ENCODE measurements at places on chromosomes 7 and 10.

DNA sequence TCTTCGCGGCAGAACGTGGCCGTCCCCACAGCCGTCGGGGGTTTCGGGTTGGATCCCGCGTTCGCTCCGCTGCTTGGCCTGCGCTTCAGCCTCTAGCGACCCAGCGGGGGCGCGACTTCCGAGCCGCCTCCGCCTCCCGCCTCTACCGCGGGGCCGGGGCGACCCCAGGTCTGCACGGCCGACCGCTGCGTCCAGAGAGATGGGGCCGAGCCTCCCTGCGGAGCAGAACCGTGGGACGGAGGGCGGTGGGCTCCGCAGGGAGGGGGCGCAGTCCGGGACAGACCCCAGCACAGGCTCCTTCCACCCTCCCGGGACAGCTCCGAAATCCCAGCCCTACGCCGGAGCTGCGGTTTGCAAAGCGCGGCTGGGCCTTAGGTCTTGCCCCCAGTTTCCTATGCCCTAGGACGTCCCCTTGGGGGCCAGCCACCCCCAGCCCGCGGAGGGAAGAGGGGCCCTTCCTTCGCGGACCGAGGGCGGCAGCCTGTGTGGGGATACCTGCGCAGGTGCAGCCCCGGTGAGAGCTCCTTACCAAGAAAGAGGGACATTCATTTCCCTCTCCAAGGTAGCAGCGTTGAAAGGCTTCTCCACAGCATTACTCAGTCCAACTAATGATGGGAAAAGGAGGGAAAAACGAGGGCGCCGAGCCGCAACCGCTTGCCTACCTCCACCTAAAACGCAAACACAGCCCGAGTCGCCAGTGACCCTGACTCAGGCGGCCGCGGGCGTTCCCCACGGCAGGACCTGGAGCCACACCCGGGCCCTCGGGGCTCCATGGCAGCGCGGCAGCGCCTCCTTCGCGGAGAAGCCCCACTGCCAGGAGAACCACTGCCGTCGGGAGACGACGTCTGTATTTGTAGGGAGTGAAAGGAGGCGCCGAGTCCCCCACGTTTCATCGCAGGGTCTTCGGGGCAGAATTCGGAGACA is 115.7 kb downstream of the BMS1 start:
- no peak for DNase-seq

DNA sequence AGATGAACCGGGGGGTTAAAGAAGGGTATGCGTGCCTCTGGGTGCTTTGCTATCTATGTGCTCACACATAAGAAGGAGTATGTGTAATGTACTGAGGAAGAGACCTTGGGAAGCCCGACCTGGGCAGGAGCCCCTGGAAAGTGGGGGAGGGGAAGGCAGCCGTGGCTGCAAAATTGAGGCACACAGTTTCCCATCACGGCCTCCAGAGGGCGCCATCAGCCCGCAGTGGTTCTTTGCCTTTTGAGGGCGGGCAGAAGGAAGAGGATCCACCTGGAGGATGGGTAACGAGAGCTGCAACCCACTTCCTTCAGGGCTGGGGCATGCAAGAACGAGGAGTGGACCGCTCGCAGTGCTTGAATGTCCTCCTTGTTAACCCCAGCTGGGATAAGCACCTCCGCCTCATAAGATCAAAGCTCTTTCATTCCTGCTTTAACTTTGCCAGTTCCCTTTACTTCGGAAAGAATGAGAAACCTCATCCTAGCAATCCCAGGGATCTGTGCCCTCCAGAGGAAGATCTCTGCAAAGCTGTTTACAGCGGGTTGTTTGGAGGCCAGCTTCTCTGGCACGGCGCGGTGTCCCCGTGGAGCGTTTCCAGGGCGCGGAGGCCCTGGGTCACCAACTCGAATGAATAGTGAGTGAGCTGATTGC is 77.9 kb downstream of the PCGF5 start:
- DNase-seq, result peak; percentile 45

- DNase-seq, result no peak
These were observed 21.5 kb downstream of the NPVF start for GRCh38 chr7:25206765-25207164.

GRCh38 chr10:10892290-10892875 is 125.3 kb upstream of the CELF2 start:
- no peak for DNase-seq

DNA sequence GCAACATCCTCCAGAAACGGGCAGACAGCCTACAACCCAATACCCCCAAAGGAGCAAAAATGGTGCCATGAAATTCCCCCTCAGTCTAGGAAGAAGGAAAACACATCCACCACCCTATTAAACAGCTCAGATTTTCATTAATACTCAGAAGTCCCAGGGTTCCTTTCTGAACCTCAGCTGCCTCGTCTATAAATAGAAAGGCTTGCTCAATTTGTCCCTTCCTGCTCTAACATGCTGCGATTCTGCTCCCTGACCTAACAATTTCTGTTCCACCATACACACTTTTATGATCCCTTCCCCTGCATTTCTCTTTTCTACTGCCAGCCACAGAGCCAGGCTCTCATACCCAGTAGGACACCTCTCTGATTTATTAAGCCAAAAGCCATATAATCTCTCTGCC is 68.1 kb downstream of the MTERF1 start:
- DNase-seq, result no peak

GRCh38 chr7:94431176-94431575 is 36.5 kb downstream of the COL1A2 start:
- DNase-seq, result no peak

- no peak for DNase-seq
These were observed 189.7 kb downstream of the GFRA1 start for GRCh38 chr10:116083226-116083762.

Measured in NK-92 treated with Interleukin-12 subunit alpha and Interleukin-12 subunit beta, amount 100 ng/mL, for 24 hours (cell line).